Adrenal gland (tissue), 19 donors: ENCODE measurements at places on chromosomes 13 and 19. TPM values are rescaled to one million over a fixed set of nuclear protein-coding genes. Genes with fewer than 3 reads are reported as not detected.
A peak's percentile ranks its signal among the peaks of the same experiment; 100 is the strongest.

DNA sequence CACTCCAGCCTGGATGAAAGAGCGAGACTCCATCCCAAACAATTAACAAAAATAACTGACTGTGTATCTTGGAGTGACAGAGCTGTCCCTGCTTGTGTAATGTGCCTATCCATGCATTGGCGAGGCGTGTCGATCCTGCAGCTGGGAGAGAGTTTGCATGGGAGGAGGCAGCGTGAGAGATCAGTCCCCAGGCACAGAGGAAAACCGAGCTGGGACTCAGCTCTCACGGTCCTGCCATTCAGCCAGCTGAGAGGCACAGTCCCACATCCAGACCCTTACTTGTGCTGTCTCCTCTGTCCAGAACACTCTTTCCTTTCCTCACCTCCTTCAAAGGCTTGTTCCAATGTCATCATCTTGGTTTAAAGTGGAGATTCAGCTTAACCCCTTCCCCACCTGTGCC lies 11.9 kb upstream of the SULT2B1 start:
- no peak for DNase-seq

The KMT5C gene
- 9.4 TPM for total RNA-seq

- DNase-seq: no peak
These were observed 893.4 kb upstream of the MIR17HG start for GRCh38 chr13:90454002-90454636.

The OSCAR gene
- total RNA-seq: 2.0 TPM

- no peak for DNase-seq
These were observed 1160.6 kb downstream of the PCDH9 start for GRCh38 chr13:66069570-66069969.

The IGFL1 gene
- total RNA-seq: not detected

The KLK14 gene
- 0.25 TPM for total RNA-seq

The ZNF665 gene
- 9.3 TPM for total RNA-seq

- DNase-seq: peak; percentile 79
These were observed 9.7 kb upstream of the ILF3 start for GRCh38 chr19:10644260-10645007.

DNA sequence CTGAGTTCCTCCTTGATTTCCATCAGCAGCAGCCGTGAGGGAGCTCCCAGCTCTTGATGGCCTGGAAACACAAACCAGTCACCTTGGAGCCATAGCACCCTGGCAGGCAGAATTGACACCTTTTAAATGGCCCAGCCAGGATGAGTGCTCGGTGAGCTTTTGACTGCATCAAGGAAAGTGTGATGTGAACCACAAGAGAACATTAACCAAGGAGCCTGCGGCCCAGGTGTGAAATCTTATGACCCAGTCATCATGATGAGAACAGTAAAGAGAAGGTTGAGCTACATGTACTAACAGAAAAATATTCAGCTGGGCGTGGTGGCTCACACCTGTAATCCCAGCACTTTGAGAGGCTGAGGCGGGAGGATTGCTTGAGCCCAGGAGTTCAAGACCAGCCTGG lies 22.8 kb downstream of the SUGP2 start:
- DNase-seq: no peak

- no peak for DNase-seq
These were observed 879.3 kb downstream of the OLFM4 start for GRCh38 chr13:53907891-53908290.

GRCh38 chr19:46324277-46324676 lies 22.6 kb upstream of the PPP5C start:
- no peak for DNase-seq

DNA sequence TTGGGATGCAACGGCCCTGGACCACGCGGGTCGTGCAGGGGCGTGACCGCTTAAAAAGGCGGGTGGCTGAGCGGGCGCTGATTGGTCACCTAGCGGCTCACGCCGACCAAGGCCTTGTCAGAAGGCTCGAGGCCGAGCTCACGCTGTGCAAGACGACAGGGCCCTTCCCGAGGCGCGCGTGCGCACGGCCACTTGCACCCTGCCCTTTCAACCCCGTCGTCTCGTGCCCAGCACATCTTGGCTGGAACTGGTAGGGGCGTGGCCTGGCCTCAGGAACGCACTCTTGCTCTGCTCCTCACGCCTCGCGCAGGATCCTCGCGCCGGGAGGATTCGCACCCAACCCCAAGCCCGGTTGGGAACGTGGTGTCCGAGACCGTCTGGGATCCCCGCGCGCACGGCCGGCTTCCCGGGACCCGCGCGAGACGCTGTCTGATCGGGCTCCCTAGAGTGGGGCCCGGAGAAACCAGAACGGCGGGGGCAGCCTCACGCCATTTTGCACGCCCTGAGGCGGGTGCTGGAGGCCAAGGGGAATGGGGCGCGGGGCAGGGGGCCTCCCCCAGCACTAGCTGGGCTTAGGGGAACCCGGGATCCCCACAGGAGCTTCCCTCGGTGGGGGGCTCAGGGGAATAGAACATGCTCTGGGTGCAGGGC lies at the start of gene MEIOSIN:
MEIOSIN (plus strand) TSS at position 280 of the 651 bp plus-strand sequence. CDS start 1,938 bp downstream, outside the sequence.
- DNase-seq: no peak

DNA sequence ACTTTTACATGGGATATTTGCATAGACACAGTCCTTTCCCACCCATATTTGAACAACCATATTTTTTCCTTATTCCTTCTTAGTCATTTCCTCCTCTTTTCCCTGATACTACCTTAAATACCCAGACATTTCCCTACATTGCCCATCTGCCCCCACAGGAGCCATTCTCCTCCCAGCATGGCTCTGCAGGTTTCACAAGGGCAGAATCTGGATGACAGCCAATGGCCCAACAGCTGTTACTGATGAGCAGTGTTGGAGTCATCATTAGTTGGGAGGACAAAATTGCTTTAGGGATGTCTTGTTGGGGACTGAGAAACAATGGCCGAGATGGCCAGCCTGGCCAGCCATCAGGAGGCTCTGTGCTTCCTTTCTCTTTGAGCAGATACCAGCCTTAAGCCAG lies 209.5 kb downstream of the KLF5 start:
- no peak for DNase-seq

DNA sequence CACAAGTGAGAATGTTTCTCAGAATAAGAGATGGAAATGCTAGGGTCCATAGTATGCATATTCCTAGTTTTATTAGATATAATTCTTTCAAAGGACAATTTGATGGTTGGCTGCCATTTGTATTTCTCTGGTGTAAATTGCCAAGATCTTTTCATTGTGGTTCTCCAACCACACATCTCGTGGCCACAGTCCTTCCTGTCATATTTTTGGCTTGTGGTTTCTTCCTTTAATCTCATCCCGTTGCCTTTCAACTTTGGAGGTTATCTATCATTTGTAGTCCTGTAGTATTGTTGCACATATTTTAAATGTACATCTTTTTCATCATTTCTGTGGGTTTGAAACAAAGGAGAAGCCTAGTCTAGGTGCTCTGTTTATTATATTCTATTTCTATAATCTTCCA lies 61.2 kb downstream of the WASF3 start:
- DNase-seq: no peak

DNA sequence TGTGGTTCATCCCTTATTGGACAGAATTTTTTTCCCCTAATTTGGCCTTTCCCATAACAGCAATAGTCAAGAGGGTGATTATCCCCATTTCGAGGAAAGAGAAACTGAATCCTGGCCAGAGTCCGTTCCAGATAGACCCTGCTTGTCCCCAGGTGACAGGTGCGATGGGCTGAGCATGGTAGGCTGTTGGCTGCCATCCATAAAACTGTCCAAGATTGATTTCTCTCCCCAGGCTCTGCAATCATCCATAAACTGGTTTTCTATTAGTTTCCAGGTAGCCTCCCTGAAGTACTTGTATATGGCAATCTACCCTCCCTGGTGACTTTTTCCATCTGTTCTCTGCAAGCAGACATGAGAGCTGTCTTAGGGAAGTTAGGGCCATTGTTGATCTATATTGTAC lies 25.4 kb downstream of the SERP2 start:
- no peak for DNase-seq

- DNase-seq: peak; percentile 9
These were observed 635 bp upstream of the PCCA start for GRCh38 chr13:100088273-100088643.

- no peak for DNase-seq
These were observed 1001.7 kb downstream of the PCDH17 start for GRCh38 chr13:58633226-58633625.

The PRDX2 gene
- total RNA-seq: 849 TPM

- no peak for DNase-seq
These were observed 3.5 kb upstream of the SLC1A5 start for GRCh38 chr19:46791944-46792343.

The DDX49 gene
- total RNA-seq: 50.1 TPM

The FCHO1 gene
- 4.9 TPM for total RNA-seq

DNA sequence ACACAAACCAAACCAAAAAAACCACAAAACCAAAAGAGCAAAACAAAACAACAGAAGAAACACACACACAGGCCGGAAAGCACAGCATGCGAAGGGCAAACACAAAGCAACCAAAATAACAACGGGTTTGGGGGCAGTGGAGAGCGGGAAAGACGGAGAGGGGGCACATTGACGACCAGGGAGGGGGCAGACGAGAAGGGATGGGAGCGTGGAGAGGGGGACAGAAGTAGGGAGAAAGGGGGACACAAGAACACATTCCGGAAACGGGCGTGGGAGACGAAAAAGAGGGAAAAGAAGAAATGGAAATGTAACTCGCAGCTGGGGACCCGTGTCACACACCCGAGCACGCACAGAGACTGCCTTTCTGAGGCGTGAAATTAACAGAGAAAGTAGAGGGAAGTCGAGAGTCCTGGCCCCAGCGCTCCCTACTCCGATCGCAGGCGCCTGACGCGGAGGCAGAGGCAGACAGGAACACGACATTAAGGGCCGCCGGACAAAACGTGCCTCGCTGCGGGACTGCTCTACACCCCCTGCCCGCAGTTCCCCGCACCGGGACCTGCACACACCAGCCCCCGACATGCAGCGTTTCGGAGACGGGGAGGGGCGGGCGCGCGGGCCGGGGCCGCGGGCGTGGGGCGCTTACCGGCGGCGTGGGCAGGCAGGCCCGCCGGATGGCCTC lies 652 bp downstream of the POU4F1 start:
- no peak for DNase-seq

GRCh38 chr13:58921129-58921528 lies 1242.6 kb downstream of the DIAPH3 start:
- DNase-seq: no peak

GRCh38 chr19:55242517-55242916 lies 14.0 kb upstream of the TMEM86B start:
- DNase-seq: no peak
